Activated CD8-positive, alpha-beta memory T cell treated with anti-CD3 and anti-CD28 coated beads, Interleukin-2, amount 10 ng/mL, durations not matched to agents 7 days and 5 days (primary cell): ENCODE measurements at places on chromosomes 11 and 22. TPM values are rescaled to one million over a fixed set of nuclear protein-coding genes. Genes with fewer than 3 reads are reported as not detected.

DNA sequence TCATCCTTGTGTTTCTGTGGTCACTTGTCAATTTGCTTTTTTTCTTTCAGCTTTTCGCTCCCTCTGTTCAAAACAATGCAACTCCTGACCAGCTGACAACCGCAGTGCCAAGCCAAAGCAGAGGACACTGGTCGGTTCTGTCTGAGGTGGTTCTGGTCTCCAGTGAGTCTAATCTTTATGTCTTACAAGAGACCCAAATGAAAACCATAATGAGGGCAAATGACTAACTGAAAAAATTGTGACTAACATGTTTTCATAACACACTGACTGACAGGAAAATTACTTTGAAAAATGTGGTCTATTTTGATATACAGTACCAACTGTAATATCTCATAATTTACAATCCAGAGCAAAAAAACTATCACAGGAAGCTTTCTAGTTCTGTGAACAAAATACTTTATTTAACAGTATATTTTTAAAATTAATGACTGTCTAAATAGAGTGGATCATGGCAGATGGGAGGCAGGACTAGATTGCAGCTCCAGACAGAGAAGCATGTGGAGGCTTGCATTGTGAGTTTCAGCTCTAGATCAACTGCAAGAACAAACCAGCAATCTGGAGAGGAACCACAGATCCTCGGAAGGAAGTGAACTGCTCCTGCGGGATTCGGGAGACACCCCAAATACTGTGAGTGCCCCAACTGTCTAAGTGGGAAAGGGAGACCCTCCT, 311.8 kb downstream of the SBF2 start:
- H3K27ac ChIP-seq: no peak overlapping the region
- no peaks in the 10 kb centered on the region for H3K27me3 ChIP-seq
- peaks cover 1% of the 10 kb centered on the region for H3K36me3 ChIP-seq
- peaks cover 2% of the 10 kb centered on the region for H3K4me1 ChIP-seq

GRCh38 chr11:122686111-122686510, 30.6 kb downstream of the UBASH3B start:
- H3K27ac ChIP-seq: no peak overlapping the region
- H3K27me3 ChIP-seq: no peaks in the 10 kb centered on the region
- H3K36me3 ChIP-seq: peaks cover 6% of the 10 kb centered on the region
- H3K4me1 ChIP-seq: peaks cover 40% of the 10 kb centered on the region
- DNase-seq: no peak

DNA sequence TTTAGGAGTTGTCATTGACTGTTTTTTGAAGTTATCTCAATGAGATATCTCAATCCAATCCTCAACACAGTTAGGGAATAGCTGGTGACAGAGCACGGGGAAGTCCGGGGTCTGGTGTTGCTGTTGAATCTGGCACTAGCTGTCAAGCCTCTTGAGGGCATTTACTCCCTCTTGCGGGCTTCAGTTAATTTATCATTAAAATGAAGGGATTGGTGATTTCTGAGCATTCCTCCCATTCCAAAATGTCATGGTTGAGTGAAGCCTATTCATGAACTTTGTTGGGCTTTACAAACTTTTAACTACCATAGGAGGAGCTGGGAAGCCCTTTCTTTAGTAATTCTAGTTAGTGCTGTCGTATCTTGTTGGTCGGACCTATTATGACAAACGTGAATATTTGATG, 40.2 kb downstream of the UVRAG start:
- H3K27me3 ChIP-seq: no peaks in the 10 kb centered on the region
- peaks cover 9% of the 10 kb centered on the region for H3K4me1 ChIP-seq
- H3K27ac ChIP-seq: no peak overlapping the region
- H3K4me3 ChIP-seq: no peak overlapping the region

DNA sequence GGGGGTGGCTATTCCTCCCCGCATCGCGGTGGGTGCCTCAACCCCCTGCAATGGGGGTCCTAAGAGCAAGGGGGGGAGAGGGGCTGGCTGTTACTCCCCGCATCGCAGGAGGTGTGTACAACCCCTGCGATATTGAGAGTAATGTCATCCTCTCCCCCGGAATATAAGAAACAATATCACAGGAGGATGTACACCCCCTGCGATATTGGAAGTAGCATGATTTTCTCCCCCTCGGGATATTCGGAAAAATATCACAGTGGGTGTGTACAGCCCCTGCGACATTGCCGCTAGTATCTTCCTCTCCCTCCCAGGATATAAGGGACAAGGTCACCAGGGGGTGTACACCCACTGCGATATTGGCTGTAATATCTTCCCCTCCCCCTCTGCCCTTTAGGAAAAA, 22.5 kb upstream of the APOL5 start:
- H3K36me3 ChIP-seq: no peaks in the 10 kb centered on the region
- no peaks in the 10 kb centered on the region for H3K4me1 ChIP-seq
- no peak overlapping the region for H3K27ac ChIP-seq
- DNase-seq: no peak
- no peak overlapping the region for H3K4me3 ChIP-seq
- no peaks in the 10 kb centered on the region for H3K27me3 ChIP-seq

DNA sequence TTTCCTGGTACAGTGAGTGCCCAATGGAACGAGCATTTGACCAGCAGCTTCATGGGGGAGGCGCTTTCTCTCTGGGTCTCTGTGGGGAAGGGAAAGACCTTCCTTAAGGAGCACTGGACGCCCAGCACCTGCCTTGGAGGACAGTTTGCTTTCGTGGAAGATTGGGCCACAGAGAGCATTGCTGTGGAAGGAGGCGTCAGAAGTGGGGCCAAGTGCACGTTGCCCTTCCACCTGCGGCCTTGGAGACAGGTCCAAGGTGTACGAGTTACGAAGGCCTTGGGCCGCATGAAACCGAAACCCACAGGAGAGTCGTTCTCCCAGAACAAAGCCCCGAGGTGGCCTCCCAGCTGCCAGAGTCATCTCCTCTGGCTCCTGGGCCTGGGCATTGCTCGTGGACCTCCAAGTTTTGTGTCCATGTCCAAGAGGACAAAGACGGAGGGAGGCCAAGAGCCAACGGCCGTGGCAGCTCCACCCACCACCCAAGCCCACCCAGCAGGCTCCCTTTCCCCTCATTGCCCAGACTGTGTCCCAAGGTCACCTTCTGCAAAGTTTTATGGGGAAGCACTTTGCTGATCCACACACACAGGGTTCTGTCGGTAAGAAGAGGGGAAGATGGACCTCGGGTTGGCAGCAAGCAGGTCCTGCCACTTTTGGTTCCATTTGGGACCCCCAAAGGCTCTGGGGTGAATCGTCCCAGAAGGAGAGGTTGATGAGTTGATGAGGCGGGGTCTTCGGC, 5.8 kb upstream of the NLRP6 start:
- H3K27me3 ChIP-seq: peaks cover 32% of the 10 kb centered on the region
- H3K4me3 ChIP-seq: no peak overlapping the region
- peak; percentile 38 for DNase-seq
- peaks cover 28% of the 10 kb centered on the region for H3K4me1 ChIP-seq
- H3K27ac ChIP-seq: no peak overlapping the region

POLR3H gene
- 43.7 TPM for total RNA-seq

GANAB gene
- 248 TPM for total RNA-seq

TMEM121B gene
- total RNA-seq: not detected

NUP160 gene
- 60.0 TPM for total RNA-seq

TTC12 gene
- total RNA-seq: 10.4 TPM
